ENCODE measurements at places on chromosomes 13 and 19.
A peak's percentile ranks its signal among the peaks of the same experiment; 100 is the strongest.

DNA sequence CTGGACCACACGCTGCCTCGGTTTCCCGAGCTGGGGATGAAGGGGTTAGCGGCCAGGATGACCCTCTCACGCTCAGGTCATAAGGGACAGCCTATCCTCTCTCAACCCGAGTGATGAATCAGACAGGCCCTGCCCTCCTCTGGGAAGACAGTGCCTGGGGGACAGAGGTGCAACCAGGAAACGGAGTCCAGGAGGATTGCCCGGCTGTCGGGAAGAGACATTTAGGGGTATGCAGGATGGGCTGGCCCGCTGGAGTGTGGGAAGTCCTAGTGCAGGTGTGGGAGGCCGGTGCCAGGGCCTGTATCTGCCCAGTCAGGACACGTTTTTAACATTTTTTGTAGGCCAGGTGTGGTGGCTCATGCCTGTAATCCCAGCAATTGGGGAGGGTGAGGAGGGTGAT, 8.3 kb downstream of the LSM7 start:
- peaks cover 5% of the 10 kb centered on the region for H3K36me3 ChIP-seq
- peaks cover 1% of the 10 kb centered on the region for H3K27me3 ChIP-seq
- no peak overlapping the region for H3K27ac ChIP-seq
- DNase-seq = no peak

DNA sequence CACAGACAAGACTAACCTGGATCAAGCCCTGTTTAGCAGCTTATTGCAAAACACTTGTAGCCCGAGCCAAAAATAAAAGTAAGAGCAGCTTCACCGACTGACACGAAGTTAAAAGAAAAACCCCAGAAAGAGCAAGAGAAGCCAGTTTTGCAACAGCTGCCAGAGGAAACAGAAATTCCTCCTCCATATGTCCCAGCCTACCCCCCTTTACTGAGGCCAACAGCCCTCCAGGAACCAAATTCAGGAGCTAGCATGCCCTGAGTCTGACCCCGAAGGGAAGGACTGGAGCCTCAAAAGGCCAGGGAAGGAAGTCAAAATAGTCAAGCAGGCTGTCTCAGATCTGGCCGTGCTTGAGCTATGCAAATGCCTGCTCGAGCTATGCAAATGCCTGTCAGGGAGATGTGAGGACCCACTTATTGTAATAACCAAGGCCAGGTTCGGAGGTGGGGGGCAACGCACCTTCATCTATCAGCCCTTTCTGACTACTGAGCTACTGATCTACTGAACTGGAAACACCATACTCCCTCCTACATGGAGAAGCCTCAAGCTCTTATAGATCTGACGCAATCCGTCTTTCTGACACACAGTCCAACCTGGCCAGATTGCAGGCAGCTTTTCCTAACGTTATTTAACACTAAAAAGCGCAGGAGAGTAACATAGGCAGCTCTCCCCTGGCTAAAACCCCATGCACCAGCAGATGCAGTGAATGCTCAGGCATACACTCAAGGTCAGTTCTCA, 6.7 kb downstream of the SIGLEC11 start:
- DNase-seq = no peak
- H3K4me1 ChIP-seq = peaks cover 2% of the 10 kb centered on the region
- peaks cover 5% of the 10 kb centered on the region for H3K27me3 ChIP-seq
- no peak overlapping the region for H3K4me3 ChIP-seq

- no peak overlapping the region for H3K4me3 ChIP-seq
- no peak overlapping the region for H3K27ac ChIP-seq
- H3K27me3 ChIP-seq = no peaks in the 10 kb centered on the region
- H3K4me1 ChIP-seq = no peaks in the 10 kb centered on the region
- H3K36me3 ChIP-seq = no peaks in the 10 kb centered on the region
- no peak for DNase-seq
Measured at GRCh38 chr13:67857581-67858310, 627.6 kb upstream of the PCDH9 start.

- H3K36me3 ChIP-seq = peaks cover 34% of the 10 kb centered on the region
- H3K4me3 ChIP-seq = peak overlapping the region; percentile 95
- peak overlapping the region; percentile 89 for H3K27ac ChIP-seq
Measured at GRCh38 chr19:17406046-17406886, 836 bp upstream of the BST2 start.

DNA sequence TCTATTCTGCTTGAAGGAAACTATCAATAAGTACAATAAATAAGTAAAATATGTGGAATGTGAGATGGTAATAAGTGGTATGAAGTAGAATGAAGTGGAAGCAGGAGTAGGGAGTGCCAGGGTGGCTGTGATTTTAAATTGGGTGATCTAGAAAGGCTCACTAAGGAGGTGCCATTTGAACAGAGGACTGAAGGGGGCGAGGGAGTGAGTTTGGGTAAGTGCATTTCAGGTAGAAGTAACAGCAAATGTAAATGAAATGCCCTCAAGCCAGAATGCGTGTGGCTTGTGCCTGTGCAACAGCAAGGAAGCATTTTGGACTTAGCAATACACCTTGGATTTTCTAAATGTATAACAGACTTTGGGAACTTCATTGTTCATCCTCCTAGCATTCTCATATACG, 77.1 kb downstream of the CCNA1 start:
- no peaks in the 10 kb centered on the region for H3K27me3 ChIP-seq
- no peaks in the 10 kb centered on the region for H3K36me3 ChIP-seq
- H3K4me3 ChIP-seq = no peak overlapping the region

DNA sequence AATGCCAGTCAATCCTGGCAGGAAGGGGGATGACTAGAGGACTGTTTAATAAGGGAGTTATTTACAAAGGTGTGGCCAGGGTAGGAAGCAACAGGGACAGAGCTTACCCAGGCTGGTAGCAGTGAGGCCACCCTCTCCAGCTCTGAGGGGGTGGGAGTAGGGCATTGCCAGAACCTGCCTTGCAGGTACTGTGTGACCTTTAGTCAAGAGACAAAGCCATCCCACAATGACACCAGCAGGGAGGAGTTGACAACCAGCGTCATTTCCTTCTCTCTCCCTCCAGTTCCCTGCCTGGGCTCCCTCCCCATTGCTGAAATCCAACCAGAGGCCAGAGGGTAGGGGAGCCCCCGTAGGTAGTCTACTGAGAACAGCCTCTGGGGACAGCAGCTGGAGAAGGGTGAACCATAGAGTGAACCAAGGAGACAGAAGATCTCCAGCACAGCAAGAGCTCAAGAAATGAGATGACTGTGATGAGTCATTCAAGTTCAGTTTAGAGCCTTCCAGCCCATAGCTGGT, 33.3 kb upstream of the SPATA13 start:
- peaks cover 16% of the 10 kb centered on the region for H3K27me3 ChIP-seq
- peak; percentile 33 for DNase-seq
- H3K4me1 ChIP-seq = peaks cover 45% of the 10 kb centered on the region
- H3K36me3 ChIP-seq = peaks cover 6% of the 10 kb centered on the region

- DNase-seq = peak; percentile 77
- peaks cover 30% of the 10 kb centered on the region for H3K4me1 ChIP-seq
- H3K4me3 ChIP-seq = peak within 1 kb of the TSS; percentile 87
- H3K27me3 ChIP-seq = peaks cover 3% of the 10 kb centered on the region
- peak within 1 kb of the TSS; percentile 79 for H3K27ac ChIP-seq
Measured at GRCh38 chr19:45667620-45668341, at the start of gene GIPR. TSS of gene GIPR (plus strand) at chr19:45668221. CDS start at chr19:45669521, 1,300 bp downstream.

GRCh38 chr13:42355092-42355485, 83.1 kb downstream of the AKAP11 start:
- peaks cover 9% of the 10 kb centered on the region for H3K36me3 ChIP-seq
- peak overlapping the region; percentile 96 for H3K27ac ChIP-seq
- peak; percentile 67 for DNase-seq
- H3K4me1 ChIP-seq = peaks cover 43% of the 10 kb centered on the region
- no peaks in the 10 kb centered on the region for H3K27me3 ChIP-seq

DNA sequence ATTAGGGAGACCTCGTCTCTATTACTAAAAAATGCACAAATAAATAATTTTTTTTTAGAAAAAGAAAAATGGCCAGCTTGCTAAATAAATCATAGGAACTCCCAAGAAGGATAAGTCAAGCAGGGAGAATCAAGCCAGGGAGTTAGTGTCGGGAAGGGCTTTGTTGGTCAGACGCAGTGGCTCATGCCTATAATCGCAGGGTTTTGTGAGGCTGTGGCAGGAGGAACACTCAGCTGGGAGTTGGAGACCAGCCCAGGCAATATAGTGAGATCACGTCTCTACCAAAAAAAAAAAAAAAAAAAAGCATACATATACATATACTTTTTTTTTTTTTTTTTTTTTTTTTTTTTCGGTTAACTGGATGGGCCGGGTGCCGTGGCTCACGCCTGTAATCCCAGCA, 9.0 kb downstream of the NACC1 start:
- no peak overlapping the region for H3K27ac ChIP-seq
- peaks cover 5% of the 10 kb centered on the region for H3K36me3 ChIP-seq
- H3K4me3 ChIP-seq = no peak overlapping the region

GRCh38 chr13:32147193-32147592, 115.6 kb downstream of the FRY start:
- H3K36me3 ChIP-seq = peaks cover 16% of the 10 kb centered on the region
- H3K27me3 ChIP-seq = no peaks in the 10 kb centered on the region
- H3K4me3 ChIP-seq = no peak overlapping the region
- peaks cover 8% of the 10 kb centered on the region for H3K4me1 ChIP-seq
- no peak overlapping the region for H3K27ac ChIP-seq
- no peak for DNase-seq

- no peaks in the 10 kb centered on the region for H3K36me3 ChIP-seq
- no peaks in the 10 kb centered on the region for H3K27me3 ChIP-seq
- no peak overlapping the region for H3K4me3 ChIP-seq
- H3K4me1 ChIP-seq = peaks cover 15% of the 10 kb centered on the region
- no peak overlapping the region for H3K27ac ChIP-seq
Measured at GRCh38 chr13:108919036-108919907, 289.9 kb downstream of the MYO16 start.

- DNase-seq = no peak
- no peaks in the 10 kb centered on the region for H3K36me3 ChIP-seq
- no peak overlapping the region for H3K27ac ChIP-seq
Measured at GRCh38 chr13:109734002-109734785, 52.2 kb downstream of the IRS2 start.

DNA sequence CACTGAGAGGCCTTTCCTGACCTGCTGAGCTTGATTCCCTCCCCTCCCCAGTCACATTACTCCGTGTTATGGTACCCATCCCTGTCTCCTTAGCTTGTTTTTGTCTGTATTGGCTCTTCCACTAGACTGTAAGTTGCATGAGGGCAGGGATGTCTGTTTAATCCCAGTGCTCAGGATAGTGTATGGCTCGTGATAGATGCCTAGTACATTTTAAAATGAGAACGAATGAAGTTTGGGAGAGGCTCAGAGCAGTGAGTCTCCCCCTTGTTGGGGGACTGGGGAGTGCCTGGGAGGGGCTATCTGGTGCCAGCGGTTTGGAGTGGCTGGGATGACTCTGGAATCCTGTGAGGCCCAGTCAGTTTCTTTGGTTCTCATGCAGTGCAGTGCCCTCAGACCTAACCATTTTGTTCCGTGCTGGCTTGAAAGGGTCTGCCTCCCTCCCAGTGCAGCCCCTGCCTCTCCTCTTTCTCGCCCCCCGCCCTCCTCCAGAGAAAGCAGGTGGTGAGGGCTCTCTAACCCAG, 35.5 kb downstream of the ACTN4 start:
- no peak for DNase-seq
- no peaks in the 10 kb centered on the region for H3K27me3 ChIP-seq
- peak overlapping the region; percentile 83 for H3K27ac ChIP-seq
- H3K4me3 ChIP-seq = peak overlapping the region; percentile 55
- H3K4me1 ChIP-seq = peaks cover 87% of the 10 kb centered on the region
- peaks cover 40% of the 10 kb centered on the region for H3K36me3 ChIP-seq

DNA sequence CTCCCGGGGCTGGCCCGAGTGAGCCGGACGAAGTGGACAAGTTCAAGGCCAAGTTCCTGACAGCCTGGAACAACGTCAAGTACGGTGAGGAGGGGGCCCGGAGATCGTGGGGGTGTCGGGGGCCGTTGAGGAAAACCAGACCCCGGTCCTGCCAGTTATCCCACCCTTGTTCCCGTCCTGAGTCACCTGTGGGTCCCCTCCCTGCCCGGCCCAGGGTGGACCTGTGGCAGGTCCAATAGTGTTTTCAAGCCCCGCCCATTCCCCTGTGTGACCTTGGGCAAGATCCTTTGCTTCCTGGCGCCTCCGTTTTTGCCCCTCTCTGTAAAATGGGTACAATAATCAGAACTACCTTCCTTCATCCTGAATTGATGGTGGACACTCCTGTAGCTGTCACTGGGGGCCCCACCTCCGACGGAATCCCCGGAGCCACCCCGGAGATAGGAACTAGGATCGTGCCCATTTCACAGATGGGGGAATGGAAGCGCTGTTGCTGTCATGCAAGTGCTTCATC, 593 bp downstream of the ATG4D start:
- H3K27ac ChIP-seq = peak overlapping the region; percentile 84
- peaks cover 15% of the 10 kb centered on the region for H3K36me3 ChIP-seq
- peaks cover 6% of the 10 kb centered on the region for H3K4me1 ChIP-seq

GRCh38 chr19:13794398-13794756, 866 bp upstream of the ZSWIM4 start:
- H3K4me3 ChIP-seq = peak overlapping the region; percentile 99
- peak overlapping the region; percentile 94 for H3K27ac ChIP-seq
- H3K27me3 ChIP-seq = no peaks in the 10 kb centered on the region
- peaks cover 22% of the 10 kb centered on the region for H3K4me1 ChIP-seq
- no peaks in the 10 kb centered on the region for H3K36me3 ChIP-seq
- DNase-seq = no peak

- no peaks in the 10 kb centered on the region for H3K4me1 ChIP-seq
- H3K36me3 ChIP-seq = no peaks in the 10 kb centered on the region
- no peak overlapping the region for H3K27ac ChIP-seq
- no peak for DNase-seq
- no peak overlapping the region for H3K4me3 ChIP-seq
- no peaks in the 10 kb centered on the region for H3K27me3 ChIP-seq
Measured at GRCh38 chr13:22428188-22428828, 752.5 kb upstream of the SGCG start.
